ENCODE measurements at places on chromosomes 16 and 17.
A peak's percentile ranks its signal among the peaks of the same experiment; 100 is the strongest.

- no peak for DNase-seq
These were observed 61.8 kb downstream of the XYLT1 start for GRCh38 chr16:17408955-17409441.

GRCh38 chr16:86508028-86508946, 2.0 kb upstream of the FOXF1 start:
- no peak for DNase-seq

- DNase-seq: no peak
These were observed 59.7 kb downstream of the PLCG2 start for GRCh38 chr16:81838794-81839193.

- DNase-seq: no peak
These were observed 42.8 kb downstream of the MRC2 start for GRCh38 chr17:62670202-62670821.

GRCh38 chr17:78234261-78234865, 2.9 kb downstream of the TMEM235 start:
- no peak for DNase-seq

DNA sequence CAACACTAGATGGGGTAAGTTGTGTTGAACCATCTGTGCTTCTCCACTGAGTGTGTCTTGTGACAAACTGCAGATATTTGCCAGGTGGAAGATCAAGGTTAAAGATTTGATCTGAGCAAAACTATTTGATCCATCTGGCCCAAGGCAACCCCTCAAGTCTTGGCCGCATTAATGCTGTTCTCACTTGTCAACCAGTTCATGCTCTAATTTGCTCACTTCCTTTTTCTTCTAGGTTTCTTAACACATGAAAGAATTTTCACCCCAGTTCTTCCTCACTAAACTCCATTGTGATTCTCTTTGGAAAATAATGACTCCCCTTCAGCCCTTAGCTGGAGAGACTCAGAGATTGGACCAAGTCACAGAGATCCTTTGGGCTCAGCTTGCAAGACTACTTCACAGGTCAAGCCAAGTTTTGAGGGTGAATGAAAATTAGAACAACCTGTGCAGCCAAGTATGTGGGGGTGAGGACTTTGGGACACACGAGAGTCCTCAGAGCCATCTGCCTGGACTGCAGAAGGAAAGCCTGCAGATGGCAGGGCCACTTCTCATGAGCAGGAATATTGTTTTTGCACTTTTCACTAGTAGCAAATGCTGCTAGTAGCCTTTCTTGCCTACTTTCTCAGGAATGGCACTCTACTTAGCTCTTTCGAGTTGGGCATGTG, 166.5 kb downstream of the AXIN2 start:
- no peak for DNase-seq

- no peak for DNase-seq
These were observed 34.1 kb upstream of the CDC6 start for GRCh38 chr17:40253565-40253964.

- no peak for DNase-seq
These were observed 23.0 kb downstream of the NPTX1 start for GRCh38 chr17:80453126-80453997.

- DNase-seq: no peak
These were observed 49.8 kb downstream of the IRX3 start for GRCh38 chr16:54236773-54237172.

GRCh38 chr16:12162151-12162985, 185.8 kb downstream of the SNX29 start:
- DNase-seq: no peak

- DNase-seq: peak; percentile 15
These were observed 3.9 kb upstream of the ARHGAP17 start for GRCh38 chr16:25018972-25019617.

- no peak for DNase-seq
These were observed 56.7 kb downstream of the CEP112 start for GRCh38 chr17:66135219-66135618.

GRCh38 chr16:53129281-53130158, 74.7 kb downstream of the CHD9 start:
- DNase-seq: no peak

DNA sequence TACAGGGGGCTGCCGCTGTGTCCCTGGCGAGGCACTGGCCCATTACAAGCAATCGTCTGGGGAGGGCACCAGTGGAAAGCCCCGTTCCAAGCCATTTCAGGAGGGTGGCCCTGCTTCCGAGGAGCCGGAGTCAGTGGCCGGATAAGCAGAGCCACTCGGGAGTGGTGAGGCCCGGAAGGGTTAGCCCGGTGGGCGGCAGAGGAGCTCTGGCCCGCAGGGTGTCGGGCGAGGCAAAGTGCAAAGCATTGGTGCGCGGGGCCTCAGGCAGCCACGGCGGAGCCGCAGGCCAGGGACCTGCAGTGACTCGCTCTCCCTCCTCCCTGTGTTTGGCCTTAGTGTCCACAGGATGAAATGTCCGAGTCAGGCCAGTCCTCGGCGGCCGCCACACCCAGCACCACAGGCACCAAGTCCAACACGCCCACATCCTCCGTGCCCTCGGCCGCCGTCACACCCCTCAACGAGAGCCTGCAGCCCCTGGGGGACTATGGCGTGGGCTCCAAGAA, 24.6 kb downstream of the NME3 start:
- no peak for DNase-seq

- no peak for DNase-seq
These were observed 36.8 kb downstream of the CPD start for GRCh38 chr17:30415491-30415890.
